ENCODE measurements at places on chromosomes 7 and 10.

GRCh38 chr7:137703291-137704010 lies 143.3 kb downstream of the DGKI start:
- H3K27me3 ChIP-seq, result peaks cover 2% of the 10 kb centered on the region
- H3K36me3 ChIP-seq, result peaks cover 22% of the 10 kb centered on the region
- peak; percentile 27 for DNase-seq
- H3K27ac ChIP-seq, result peak overlapping the region; percentile 71
- H3K4me3 ChIP-seq, result no peak overlapping the region
- H3K4me1 ChIP-seq, result peaks cover 16% of the 10 kb centered on the region

- peaks cover 66% of the 10 kb centered on the region for H3K4me1 ChIP-seq
- H3K27me3 ChIP-seq, result peaks cover 6% of the 10 kb centered on the region
- H3K27ac ChIP-seq, result peak overlapping the region; percentile 90
- DNase-seq, result peak; percentile 85
Observed at GRCh38 chr10:24465891-24466818, 257.2 kb downstream of the KIAA1217 start.

DNA sequence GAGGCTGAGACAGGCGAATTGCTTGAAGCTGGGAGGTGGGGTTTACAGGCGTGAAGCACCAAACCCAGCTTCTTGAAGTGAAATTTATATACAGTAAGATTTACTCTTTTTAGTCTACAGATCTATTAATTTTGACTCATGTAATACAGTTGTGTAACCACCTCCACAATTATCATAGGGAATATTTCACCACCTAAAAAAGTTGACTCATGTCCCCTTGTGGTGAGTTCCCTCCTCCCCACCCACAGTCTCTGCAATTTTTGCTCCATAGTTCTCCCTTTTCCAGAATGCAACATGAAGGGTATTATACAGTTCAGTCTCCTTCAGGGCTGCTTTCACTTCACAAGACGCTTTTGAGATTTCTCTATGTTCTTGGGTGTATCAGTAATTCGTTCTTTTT lies 156.8 kb downstream of the FAM107B start:
- no peak overlapping the region for H3K4me3 ChIP-seq
- H3K27ac ChIP-seq, result no peak overlapping the region
- DNase-seq, result no peak
- peaks cover 15% of the 10 kb centered on the region for H3K4me1 ChIP-seq
- H3K36me3 ChIP-seq, result no peaks in the 10 kb centered on the region
- H3K27me3 ChIP-seq, result peaks cover 8% of the 10 kb centered on the region

GRCh38 chr7:116999311-116999710 lies 46.0 kb downstream of the ST7 start:
- H3K36me3 ChIP-seq, result peaks cover 10% of the 10 kb centered on the region
- H3K4me3 ChIP-seq, result no peak overlapping the region
- peaks cover 34% of the 10 kb centered on the region for H3K4me1 ChIP-seq
- H3K27ac ChIP-seq, result peak overlapping the region; percentile 69
- DNase-seq, result peak; percentile 80

DNA sequence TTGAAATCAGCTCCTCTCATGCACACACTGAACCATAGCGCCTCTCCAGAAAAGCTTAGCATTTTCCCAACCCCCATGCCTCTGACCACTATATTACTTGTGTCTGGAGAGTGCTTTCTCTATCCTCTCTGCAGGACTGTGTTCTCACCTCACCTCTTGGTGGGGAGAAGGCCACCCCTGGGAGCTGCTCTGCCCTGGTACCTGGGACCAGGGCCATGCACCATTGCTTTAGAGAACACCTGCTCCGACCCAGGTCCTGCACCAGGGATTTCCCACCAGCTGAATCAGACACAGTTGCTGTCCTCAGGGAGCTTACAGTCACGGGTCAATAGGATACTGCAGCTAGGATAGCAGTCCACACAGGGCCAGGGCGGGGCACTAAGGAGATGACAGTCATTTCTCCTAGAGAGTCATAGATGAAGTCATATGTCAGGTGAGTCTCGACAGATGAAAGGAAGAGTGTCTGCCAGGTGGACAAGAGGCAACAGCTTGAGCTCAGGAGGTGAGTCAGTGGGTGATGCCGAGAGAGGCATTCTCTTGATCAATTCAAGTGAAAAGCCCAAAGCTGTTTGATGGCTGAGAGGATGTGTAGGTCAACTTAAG lies 619 bp upstream of the LMTK2 start:
- no peak for DNase-seq
- no peaks in the 10 kb centered on the region for H3K27me3 ChIP-seq
- H3K4me1 ChIP-seq, result peaks cover 20% of the 10 kb centered on the region
- peaks cover 4% of the 10 kb centered on the region for H3K36me3 ChIP-seq
- no peak overlapping the region for H3K27ac ChIP-seq

- H3K27ac ChIP-seq, result no peak overlapping the region
- H3K36me3 ChIP-seq, result 0 out of 2 replicates have a peak, but pooled peaks cover 6% of the 10 kb centered on the region
- H3K4me1 ChIP-seq, result no peaks in the 10 kb centered on the region
- DNase-seq, result no peak
- H3K27me3 ChIP-seq, result peaks cover 3% of the 10 kb centered on the region
- H3K4me3 ChIP-seq, result no peak overlapping the region
Observed at GRCh38 chr10:130407052-130407451, 270.9 kb downstream of the GLRX3 start.

- no peak overlapping the region for H3K4me3 ChIP-seq
- DNase-seq, result no peak
- no peak overlapping the region for H3K27ac ChIP-seq
- peaks cover 9% of the 10 kb centered on the region for H3K4me1 ChIP-seq
Observed at GRCh38 chr10:80617807-80618206, 80.1 kb downstream of the SH2D4B start.

DNA sequence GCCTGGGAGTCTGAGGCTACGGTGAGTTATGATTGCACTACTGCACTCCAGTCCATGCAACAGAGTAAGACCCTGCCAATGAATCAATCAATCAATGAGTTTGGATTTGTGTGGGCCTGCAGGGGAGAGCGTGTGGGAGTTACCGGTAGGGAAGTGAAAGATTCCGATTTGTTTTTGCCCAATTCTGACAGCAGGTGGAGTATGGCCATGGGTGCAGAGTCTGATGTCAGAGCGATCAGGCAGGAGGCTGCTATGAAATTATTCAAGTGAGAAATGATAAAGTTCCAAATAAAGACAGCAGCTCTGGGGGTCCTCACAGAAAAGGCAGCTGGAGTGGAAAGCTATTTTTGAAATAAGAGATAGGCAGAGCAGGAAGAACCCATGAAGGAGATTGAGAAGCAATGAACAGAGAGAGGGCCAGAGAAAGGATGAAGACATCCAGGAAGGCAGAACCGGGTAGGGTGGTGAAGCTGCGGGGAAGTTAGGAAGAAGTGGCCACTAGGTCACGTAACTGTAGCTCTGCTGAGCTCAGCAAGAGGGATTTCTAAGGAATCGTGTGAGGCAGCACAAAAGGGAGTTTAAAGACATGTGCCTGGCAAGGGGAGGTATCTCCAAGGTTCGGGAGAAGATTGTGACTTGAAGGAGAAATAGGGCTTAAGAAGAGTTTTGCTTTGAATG lies 93.7 kb upstream of the NMT2 start:
- H3K27me3 ChIP-seq, result no peaks in the 10 kb centered on the region
- H3K4me3 ChIP-seq, result no peak overlapping the region
- H3K36me3 ChIP-seq, result no peaks in the 10 kb centered on the region
- DNase-seq, result peak; percentile 32
- H3K27ac ChIP-seq, result no peak overlapping the region

GRCh38 chr10:77422491-77423338 lies 214.9 kb downstream of the KCNMA1 start:
- H3K36me3 ChIP-seq, result peaks cover 12% of the 10 kb centered on the region
- peak overlapping the region; percentile 30 for H3K27ac ChIP-seq
- no peaks in the 10 kb centered on the region for H3K27me3 ChIP-seq
- no peak for DNase-seq
- no peak overlapping the region for H3K4me3 ChIP-seq

- H3K4me3 ChIP-seq, result no peak overlapping the region
- no peak overlapping the region for H3K27ac ChIP-seq
- DNase-seq, result no peak
Observed at GRCh38 chr10:129843702-129844101, 120.4 kb downstream of the EBF3 start.

GRCh38 chr7:67788669-67789068 lies 792.0 kb downstream of the TYW1 start:
- H3K4me1 ChIP-seq, result no peaks in the 10 kb centered on the region
- H3K36me3 ChIP-seq, result no peaks in the 10 kb centered on the region
- peaks cover 3% of the 10 kb centered on the region for H3K27me3 ChIP-seq

GRCh38 chr7:51949726-51950644 lies 633.4 kb upstream of the COBL start:
- DNase-seq, result no peak
- H3K4me1 ChIP-seq, result no peaks in the 10 kb centered on the region
- no peaks in the 10 kb centered on the region for H3K36me3 ChIP-seq
- no peak overlapping the region for H3K27ac ChIP-seq
- H3K27me3 ChIP-seq, result no peaks in the 10 kb centered on the region

GRCh38 chr10:4498711-4499251 lies 327.2 kb upstream of the AKR1E2 start:
- peaks cover 49% of the 10 kb centered on the region for H3K4me1 ChIP-seq
- H3K36me3 ChIP-seq, result no peaks in the 10 kb centered on the region
- peak overlapping the region; percentile 98 for H3K27ac ChIP-seq
- DNase-seq, result peak; percentile 96

DNA sequence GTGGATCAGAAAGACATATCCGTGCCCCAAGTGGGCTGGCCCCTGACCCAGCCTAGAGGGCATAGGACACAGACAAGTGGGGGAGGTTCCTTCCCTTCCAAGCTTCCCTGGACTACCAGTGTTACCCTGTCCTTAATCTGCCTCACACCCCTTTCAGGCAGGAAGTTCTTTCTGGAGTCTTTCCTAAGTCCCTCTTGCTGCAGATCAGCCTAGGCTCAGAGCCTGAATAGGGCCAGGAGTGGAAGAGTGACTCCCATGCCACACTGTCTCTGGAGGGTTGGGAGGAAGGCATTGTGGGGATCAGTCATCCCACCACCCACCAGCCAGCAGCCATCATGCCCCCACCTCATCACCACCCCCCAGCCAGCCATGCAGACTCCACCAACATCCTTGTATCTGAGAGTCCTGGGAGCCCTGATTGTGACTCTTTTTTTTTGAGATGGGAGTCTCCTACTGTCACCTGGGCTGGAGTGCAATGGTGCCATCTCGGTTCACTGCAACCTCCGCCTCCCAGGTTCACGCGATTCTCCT lies 22.6 kb downstream of the POLL start:
- H3K27ac ChIP-seq, result no peak overlapping the region
- no peak for DNase-seq
- H3K36me3 ChIP-seq, result no peaks in the 10 kb centered on the region
- peaks cover 10% of the 10 kb centered on the region for H3K4me1 ChIP-seq

- H3K27me3 ChIP-seq, result peaks cover 28% of the 10 kb centered on the region
- no peaks in the 10 kb centered on the region for H3K36me3 ChIP-seq
- no peak overlapping the region for H3K27ac ChIP-seq
Observed at GRCh38 chr10:11723359-11723758, 18.8 kb upstream of the ECHDC3 start.

DNA sequence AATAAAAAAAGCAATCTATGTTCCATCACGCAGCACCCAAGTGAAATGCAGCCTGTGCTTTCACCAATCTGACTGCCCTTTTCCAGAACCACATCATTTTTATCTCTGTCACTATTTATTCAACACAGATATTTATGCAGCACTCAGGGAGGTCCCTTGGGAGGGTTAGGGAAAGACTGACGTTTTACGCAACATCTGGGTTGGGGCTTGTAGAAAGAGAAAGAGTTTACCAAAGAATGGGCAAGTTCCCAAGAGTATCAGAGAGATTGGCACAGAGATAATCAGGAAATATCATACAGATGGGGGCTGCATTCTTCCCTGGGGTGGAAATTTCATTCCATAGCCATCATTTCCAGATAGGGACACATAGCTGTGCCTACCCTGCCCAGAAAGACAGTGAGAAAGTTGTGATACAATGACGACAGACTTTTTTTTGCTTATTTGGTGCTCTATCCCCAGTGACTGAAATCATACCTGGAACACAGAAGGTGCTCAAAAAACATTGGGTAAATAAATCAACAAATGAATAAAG lies 474.2 kb downstream of the CALN1 start:
- H3K4me1 ChIP-seq, result no peaks in the 10 kb centered on the region
- H3K4me3 ChIP-seq, result no peak overlapping the region
- H3K36me3 ChIP-seq, result no peaks in the 10 kb centered on the region
- no peaks in the 10 kb centered on the region for H3K27me3 ChIP-seq
- no peak for DNase-seq
